Inflammatory macrophage treated with lipopolysaccharide for 1 hour (primary cell): ENCODE measurements at places on chromosomes 2 and 18.

DNA sequence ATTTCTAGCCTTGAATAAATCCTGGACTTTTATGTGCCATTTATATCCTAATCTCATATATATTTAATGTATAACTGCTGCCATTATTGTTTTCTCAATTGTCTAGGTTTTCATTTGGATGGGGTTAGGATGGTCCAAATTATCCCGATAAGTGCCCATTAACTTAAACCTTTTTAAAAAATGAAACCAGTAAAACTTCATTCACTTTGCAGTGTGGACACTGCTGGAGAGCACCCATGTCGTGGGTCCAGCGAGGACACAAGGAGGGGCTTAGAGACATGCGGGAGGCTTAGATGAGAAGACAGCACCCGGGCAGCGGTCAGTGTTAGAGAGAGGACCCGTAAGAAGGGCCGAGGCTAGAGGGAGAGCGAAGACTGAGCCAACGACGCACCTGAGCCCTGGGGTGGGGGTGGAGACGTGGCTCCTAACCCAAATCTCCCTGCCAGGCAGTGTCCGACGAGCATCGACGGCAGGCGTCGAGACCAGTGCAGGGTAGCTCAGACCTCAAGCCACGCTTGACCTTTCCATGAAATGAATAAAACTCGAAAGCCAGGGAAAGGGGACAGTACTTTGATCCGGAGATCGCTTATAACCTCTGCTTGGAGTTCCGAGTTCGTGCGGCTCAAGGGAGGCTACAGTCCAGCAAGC lies 9.0 kb upstream of the EN1 start:
- no peak for DNase-seq

DNA sequence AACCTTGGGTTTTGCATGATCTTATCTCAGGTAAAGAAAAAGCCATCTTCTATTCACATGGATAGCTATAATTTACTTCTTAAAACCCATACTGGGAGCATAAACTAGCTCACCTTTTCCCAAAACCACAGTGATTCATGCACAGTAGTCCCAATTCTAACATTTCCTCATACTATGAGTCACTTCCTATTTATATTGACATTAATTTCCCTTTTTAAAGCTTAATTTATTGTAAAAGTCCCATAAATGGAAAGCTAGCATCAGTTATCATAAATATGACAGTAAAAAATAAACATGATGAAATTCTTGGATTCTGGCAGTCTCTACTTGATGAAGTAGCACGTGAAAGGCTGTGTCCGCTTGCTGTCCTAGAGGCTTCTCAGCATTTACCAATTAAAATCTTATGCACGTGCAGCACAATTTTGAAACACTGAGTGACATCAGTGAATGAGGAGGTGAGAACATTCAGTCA lies 180.1 kb downstream of the CDH2 start:
- DNase-seq = no peak

- DNase-seq = no peak
Measured at GRCh38 chr2:206387808-206388207, 55.5 kb upstream of the ADAM23 start.

- DNase-seq = no peak
Measured at GRCh38 chr2:24011250-24012104, 1.6 kb downstream of the MFSD2B start.

DNA sequence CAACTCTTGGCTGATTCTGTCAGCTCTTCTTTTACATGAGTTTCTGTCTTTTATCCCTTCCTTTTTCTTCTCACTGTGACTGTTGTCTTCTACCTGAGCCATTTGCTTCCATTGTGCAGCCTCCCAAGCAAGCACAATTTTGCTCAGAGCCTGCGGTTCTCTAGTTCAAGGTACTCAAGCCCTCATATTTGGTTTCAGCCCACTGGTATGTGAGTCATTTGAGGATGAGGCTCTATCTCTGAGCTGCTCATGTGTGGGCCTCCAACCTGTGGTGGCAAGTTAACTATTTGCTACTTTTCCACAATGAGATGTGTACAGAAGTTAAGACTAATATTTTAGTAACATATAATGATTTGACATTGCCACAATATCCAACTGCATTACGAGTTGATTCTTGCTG lies 183.0 kb downstream of the PHLPP1 start:
- no peak for DNase-seq

GRCh38 chr2:217880891-217881290 lies 121.9 kb downstream of the TNS1 start:
- DNase-seq = no peak

GRCh38 chr2:76713312-76713711 lies 808.9 kb downstream of the LRRTM4 start:
- no peak for DNase-seq

DNA sequence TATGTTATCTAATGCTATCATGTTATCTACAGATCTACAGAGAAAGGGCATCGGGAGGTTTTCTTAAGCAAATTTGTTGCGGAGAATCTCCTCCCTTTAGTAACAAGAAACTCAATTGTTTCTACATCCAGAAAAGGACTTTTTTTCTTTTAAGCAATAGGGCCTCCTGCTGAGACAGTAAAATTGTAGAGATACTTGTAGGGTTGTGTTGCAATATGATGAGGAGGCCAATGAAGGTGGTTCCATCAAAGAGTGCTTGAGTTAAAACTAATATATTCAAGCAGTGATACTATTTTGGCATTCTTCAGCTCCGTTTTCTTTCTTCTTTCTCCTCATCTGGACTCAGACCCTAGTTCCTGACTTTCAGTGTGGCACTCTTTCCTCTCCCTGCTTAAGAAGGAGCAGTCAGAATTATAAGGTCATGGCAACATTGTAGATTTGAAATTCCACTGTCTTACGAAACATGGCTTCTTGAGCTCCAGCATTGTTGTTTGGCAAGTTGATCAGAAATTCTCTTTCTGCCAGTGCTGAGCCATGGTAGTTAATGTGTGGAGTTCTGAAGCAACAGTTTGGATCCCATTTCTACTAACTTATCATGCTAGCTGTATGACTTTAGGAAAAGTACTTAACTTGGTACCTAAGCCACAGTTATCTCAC lies 202.0 kb upstream of the SLC14A2 start:
- no peak for DNase-seq

DNA sequence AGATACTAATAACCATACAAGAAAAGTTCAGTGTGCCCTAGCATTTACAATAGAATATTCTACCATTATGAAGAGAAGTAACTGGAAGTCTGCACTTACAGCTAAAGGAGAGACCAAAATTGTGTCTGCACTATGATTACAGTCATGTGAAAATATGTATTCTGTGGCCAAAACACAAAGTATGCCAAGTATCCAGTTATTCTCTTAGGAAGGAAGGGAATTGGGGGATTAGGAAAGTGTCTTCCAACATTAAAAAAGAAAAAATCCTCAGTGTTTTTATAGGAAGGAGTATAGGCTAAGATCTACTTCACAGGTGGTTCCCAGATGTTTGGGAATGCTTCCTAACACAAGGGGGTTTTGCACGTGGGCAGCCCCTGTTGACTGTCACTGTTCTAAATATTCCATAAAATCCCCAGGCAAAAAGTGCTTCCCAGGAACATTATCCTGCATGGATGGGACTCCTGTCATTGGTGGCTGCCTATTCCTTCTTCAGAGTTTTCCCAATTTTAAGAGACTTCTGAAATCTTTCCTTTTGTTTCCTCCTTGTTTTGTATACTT lies 180.2 kb upstream of the KLHL29 start:
- DNase-seq = no peak

DNA sequence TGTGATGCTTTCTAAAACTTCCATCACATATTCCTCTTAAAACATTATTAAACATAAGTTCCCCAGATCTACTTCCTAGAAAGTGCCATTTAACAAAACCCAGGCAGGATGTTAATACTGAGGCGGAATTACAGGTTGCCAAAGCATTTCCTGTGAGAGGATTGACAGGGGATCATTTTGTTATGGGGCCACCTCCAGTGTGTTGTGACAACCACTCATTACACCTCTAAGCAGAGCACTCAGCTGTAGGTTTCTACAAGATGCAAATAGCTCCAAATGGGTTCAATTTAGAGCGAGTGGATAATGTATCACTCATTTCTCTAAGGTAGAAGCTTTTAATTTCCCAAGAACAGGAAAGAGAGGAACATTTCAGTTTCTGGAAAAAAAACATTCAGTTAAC lies 1429.5 kb upstream of the ACVR2A start:
- DNase-seq = no peak

DNA sequence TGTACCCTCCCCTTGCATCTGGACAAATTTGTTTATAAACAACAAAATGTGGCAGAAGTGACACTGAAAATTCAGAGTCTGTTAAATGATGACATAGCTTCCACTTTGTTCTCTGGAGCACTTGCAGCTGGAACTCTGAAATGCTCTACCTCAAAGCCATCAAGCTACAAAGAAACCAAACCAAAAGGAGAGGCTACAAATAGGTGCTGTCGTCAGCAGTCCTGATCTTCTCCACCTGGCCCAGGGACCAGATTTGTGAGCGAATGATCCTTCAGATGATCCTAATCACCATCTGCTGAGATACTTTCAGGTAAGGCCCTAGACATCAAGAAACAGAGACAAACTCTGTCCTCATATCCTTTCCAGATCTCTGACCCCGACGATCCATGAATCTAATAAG lies 27.9 kb upstream of the PAIP2B start:
- no peak for DNase-seq

DNA sequence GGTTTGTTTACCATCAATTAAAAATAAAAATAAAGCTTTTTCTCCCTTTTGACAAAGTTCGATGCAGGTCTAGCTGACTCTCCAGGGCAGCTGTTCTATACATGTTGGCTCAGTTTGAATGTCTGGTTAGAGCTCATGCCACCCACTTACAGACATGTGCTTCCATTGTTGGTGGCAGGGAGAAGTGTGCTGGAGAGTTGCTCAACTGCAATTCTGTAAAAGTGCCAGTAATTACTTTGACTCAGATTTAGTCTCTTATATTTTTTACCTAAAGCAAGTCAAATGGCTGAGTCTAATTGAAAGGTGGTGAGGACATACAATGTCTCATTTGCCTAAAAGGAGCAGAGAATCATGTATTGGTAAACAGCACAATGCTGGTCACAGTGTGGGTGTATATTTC lies 609.1 kb upstream of the SYT4 start:
- no peak for DNase-seq

DNA sequence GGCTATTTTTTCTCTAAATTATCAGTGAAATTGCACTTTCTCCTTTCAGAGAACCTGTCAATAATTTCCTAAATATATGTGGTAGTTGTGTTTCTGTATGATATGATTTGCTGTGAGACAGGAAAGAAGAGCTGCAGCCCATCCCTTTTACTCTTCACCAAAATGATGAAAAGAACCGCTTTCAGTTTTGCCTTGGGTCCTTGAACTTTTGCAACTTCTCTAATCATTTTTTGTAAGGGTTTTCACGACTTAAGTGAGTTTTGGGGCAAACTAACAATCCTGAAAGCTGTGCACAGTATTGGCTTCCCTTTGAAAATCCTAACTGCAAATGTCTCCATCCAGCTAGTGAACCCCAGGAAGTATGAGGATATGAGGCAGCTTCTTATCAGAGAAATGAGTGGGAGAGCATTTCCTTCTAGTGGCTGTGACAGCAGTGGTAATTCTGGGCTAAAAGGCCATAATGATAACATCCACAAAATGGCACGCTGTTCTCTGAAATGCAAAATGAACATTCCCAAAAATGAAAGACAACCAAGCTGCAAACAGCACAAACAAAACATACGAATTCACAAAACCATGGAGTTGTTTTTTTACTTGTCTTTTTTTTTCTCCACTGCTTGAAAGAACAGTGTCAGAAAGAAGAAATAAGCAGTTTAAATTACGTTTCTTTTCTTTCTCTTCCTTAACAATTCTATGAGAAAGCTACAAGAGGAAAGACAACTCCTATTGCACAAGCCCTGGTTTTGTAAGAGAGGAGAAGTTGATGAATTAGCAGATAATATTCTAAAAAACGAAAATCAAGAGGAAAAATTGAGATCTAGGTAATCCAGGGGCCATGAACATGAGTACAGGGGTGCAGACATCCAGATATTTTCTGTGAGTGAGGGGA lies 1291.6 kb upstream of the ZEB2 start:
- peak; percentile 72 for DNase-seq

- no peak for DNase-seq
Measured at GRCh38 chr2:153871231-153872221, at the start of gene GALNT13. TSS of gene GALNT13 (plus strand) at chr2:153871922.

DNA sequence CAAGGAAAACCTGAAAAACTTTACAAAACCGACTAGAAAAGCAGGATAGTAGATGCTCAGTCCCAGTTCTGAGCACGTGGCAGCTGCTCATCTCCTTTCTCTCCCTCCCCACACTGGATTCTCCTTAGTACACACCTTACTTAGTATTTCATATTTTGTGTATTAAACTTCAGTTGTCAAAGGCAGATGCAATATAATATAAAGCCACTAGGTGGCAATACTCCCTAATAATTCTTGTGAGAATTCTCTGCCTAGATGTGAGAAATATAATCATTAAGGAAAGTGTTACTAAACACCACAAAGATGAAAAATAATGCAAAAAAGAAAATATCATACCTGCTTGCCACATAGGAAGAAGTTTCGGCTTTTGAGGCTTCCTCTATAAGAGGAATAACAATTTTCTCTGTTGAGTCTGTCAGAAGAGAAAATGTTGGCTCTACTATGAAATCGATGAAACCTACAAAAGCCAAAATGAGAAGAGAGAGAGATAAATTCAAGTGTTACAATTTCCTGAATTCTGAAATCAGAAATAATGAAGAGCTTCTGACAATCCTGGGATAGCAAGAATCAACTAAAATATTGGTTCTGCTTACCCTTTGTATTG lies 200.6 kb downstream of the PPP1R1C start:
- peak; percentile 16 for DNase-seq

DNA sequence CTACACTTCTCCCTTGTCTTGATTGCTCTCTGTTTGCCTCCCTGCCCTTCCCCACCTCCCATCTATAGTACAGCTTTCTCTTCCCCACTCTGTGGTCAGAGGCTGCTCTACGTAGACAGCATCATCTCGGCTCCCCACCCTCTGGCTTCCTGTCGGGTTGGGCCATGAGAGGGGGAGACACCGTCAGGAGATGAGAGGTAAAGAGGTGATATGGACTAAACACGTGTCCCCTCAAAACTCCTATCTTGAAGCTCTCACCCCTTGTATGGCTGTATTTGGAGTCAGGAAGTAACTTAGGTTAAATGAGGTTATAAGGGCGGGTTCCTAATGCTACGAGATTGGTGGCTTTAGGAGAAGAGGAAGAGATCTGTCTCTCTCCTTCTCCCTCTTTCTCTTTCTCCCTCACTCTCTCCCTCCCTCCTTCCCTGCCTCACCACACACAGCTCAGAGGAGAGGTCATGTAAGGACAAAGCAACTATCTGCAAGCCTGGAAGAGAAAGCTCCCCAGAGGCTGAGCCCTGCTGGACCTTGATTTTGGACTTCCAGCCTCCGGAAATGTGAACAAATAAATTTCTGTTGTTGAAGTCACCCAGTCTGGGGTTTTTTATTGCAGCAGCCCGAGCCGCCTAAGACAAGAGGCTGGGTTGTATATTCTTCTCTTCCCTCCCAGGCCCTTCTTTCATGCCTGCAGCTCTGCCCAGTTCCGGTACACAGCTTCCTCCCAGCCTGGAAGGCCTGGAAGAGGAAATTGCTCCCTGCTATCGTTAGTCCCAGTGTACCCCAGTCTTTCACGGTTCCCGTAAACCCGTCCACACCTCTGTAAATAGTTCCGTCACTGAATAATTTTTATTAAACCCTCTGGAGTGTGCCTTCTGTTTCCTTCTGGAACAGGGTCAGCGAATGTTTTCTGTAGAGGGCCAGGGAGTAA lies 138.0 kb downstream of the AKAIN1 start:
- no peak for DNase-seq
